ENCODE measurements at places on chromosomes 13 and 19.

DNA sequence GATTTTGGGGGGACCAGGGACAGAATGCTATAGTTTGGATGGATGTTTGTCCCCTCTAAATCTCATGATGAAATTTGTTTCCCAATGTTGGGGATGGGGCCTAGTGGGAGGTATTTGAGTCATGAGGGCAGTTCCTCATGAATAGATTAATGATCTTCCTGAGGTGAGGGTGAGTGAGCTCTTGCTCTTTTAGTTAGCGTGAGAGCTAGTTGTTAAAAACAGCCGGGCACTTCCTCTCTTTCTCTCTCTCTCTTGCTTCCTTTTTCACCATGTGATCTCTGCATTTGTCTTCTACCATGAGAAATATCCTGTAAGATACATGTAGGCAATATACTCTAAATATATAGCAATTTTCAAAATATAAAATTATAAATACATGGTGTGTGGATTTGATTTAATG, 290.8 kb upstream of the PCDH9 start:
- no peak for DNase-seq

- no peak for DNase-seq
Measured at GRCh38 chr13:90719461-90719860, 628.0 kb upstream of the MIR17HG start.

DNA sequence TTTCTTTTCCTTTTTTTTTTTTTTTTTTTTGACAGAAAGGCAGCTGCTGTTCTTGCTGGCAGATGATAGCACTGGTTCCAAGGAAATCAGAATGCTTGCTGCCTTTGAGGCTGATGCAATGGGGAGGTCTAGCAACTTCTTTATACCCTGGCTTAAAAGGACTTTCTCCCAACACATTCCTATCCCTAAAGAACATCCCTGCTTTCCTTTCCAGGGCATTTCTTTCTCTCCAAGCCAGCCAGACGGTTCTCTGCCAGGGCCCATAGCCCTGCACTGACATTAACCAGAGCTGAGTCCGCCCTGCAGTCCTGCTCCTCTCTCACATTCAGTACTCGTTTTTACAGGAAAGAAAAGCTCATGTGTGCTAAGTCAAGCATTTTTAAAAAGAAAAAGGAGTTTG, 133.9 kb upstream of the WASF3 start:
- no peak for DNase-seq

- DNase-seq, result no peak
Measured at GRCh38 chr19:37718304-37718703, 1.3 kb downstream of the ZNF607 start.

DNA sequence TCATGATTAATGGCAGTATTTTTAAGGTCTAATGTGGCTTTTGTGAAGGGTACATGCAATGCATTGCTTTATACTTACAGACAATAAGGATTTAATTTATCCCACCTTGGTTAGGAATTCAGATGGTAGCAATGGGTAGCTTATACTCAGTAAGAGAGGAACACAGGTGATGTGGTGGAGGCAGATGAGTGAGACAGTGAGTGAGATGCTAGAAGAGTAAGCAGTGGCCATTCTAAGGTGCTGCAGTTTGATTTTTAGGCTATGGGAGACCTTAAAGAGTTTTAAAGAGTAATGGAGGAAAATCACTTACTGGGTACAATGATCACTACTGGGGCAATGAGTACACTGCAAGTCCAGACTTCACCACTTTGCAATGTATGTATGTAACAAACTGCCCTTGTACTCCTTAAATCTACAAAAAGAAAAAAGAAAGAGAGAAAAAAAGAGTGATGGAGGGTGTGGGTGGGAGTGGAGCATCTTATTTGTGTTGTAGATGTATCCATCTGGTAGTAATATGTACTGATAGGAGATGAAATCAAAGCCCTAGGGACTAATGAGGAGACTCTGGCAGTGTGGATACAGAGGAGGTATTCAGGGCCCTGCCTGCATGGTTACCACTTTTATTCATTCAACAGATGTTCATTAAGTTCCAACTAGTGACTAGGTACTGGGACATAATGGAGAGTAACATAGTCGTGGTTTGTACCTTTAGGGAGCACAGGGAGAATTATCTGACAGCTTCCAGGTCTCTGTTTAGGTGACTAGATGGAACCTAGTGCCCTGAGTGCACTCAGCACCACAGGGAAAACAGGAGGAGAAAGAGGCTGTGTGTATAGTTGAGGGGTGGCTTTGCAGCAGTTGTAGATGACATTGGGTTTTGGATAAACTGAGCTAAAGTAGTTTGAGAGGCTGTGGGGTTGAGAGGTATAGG, 99.0 kb downstream of the GPC6 start:
- no peak for DNase-seq

GRCh38 chr13:24199016-24199415, 38.5 kb downstream of the SPATA13 start:
- DNase-seq, result no peak

GRCh38 chr19:5832061-5832460, 7.4 kb downstream of the FUT6 start:
- no peak for DNase-seq

GRCh38 chr19:40933025-40933424, 51.0 kb upstream of the CYP2A7 start:
- no peak for DNase-seq

Data from thyroid gland (tissue), 4 donors.